Left cardiac atrium (tissue), 4 donors: ENCODE measurements at places on chromosomes 13 and 19. TPM values are rescaled to one million over a fixed set of nuclear protein-coding genes. Genes with fewer than 3 reads are reported as not detected.

DNA sequence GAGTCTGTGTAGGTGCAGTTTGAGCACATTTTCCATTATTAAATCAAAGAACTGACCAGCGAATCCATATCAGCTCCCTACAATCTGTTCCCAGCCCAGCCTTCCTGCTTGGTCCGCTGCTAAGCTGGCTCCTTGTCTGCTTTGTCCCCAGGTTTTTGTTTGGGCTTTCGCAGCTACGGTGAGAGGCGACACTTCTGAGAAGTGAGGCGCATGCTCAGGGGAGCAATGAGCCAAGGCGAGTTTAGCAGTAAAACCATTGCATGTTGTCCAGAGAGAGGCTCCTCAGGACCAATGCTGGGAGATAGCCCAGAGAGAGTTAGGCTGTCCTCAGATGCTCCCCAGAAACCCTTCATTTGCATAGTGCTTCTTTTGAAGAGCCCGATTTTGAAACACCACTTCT is 162.0 kb downstream of the ITGBL1 start:
- no peak for DNase-seq

- DNase-seq, result peak; percentile 76
Observed at GRCh38 chr19:15123900-15124299, 16.7 kb downstream of the SYDE1 start.

CCL25 gene
- not detected for total RNA-seq

HIPK4 gene
- 0.10 TPM for total RNA-seq

GRCh38 chr19:48646722-48647216 is 782 bp upstream of the CA11 start:
- no peak for DNase-seq

DNA sequence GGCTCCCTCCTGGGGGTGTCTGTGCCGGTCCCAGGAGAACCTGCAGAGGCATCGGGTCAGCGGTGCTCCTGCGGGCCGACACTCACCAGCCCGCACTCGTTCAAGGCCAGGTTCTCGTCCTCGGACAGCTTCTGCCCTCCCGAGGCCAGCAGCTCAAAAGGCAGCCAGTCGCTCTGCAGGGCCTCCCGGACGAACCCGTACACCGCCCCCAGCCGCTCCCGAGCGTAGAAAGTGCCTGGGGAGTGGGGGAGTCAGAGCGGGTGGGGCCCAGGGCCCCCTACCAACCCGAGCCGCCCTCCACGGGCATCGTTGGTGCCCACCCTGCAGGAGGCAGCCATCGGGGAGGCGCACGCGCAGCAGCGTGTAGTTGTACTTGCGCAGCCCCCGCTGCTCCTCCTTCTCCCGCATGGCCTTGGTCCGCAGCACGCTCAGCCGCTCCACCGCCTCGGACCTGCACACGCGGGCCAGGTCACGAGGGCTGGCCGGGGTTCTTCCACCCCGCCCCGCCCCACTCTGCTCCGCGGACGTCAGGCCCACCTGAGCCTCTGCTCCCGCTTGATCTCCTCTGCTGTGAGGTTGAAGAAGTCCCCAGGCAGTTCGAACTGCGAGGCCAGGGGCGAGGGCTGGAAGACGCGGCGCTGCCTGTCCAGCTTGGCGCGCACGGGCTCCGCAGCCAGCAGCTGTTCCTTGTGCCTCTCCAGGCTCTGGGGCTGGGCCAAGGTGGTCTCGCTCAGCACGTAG is 11.5 kb downstream of the UBXN6 start:
- DNase-seq, result no peak

- no peak for DNase-seq
Observed at GRCh38 chr13:32233062-32233461, 82.1 kb downstream of the ZAR1L start.

- DNase-seq, result no peak
Observed at GRCh38 chr13:100339411-100339940, 249.1 kb downstream of the GGACT start.

DNA sequence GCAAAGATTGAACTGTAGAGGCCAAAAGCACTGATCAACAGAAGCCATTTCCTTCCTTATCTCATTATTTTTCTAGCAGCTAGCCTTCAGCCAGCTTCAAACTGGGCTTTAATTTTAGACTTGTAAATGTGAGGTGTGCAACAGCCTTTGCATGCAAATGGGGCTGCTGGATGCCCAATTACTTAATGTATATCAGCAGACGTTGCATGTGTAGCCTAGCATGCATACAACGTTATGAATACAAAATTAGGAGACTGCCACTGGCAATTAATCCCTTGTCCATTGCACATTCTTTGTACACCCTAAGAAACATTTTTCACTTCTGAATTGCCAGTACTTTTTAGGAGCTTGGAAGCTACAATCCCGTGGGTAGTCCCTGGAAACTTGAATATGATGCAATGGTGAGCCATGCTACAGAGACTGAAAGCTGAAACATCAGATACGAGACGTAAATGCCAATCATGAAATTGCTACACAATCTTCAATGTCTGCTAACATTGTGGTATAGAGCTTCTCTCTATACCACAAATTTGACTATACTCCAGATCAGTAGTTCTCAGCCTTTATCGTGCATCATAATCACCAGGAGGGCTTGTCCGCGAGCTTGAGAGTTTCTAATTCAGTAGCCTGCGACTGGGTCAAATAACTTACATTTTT is 20.2 kb downstream of the EPSTI1 start:
- no peak for DNase-seq

DNA sequence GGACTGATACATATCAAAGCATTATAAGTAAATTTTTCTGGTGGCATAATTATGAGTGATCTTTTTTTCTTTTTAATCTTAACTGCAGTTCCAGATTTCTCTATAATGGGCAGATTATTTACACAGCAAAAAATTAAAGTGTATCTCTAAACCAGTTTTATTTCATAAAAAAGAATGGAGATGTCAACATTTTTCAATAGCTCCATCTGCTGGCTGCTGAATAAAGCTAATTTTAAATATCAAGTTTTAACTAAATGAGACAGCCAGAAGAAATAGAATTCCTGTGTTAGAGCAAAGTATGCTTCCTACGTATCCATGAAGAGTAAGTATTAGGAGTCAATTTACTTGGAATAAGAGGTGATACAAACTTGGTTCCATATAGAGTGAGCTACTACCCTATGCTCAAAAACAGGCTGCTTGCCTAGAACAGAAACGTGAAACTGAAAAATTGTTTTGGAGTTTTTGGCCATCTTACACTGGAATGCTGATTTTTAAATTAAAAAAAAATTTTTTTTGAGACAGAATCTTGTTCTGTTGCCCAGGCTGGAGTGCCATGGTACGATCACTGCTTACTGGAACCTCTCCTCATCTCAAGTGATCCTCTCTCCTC is 5.0 kb upstream of the PDS5B start:
- no peak for DNase-seq

GJA3 gene
- total RNA-seq, result 6.2 TPM

NXNL1 gene
- not detected for total RNA-seq

- no peak for DNase-seq
Observed at GRCh38 chr13:110834572-110834971, 80.3 kb downstream of the ANKRD10 start.
